Hematopoietic multipotent progenitor cell treated with erythropoietin and hydrocortisone succinate and interleukin-3 and kit ligand, for 15 days (in vitro differentiated cells): ENCODE measurements at places on chromosomes 12 and 14.

GRCh38 chr14:49036984-49037516 is 549.1 kb downstream of the RPS29 start:
- DNase-seq, result no peak

DNA sequence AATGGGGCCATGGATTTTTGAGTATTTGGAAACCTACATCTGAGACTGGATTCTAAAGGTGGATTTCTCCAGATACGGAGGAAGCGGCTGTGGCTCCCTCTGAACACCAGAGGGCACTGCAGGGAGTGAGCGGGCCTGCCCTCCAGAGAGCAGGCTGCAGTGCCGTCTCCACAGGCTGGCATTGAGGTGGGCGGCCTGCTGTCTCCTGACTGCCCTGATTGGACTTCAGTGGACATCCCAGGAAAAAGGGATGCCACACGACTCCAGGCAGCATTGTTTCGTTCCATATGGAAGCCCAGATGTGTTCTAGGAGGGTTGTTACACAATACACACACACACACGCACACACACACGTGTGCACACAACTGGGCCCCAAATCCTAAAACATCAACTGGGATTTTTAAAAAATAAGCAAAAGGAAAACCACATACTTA is 20.9 kb upstream of the ANO2 start:
- DNase-seq, result peak; percentile 34

- DNase-seq, result peak; percentile 73
Measured at GRCh38 chr12:24948757-24949722, at the start of gene BCAT1. BCAT1 (minus strand) TSS chr12:24949101; CDS start chr12:24948932, 169 bp downstream.

- DNase-seq, result no peak
Measured at GRCh38 chr12:83841620-83842019, 1071.0 kb downstream of the SLC6A15 start.

- no peak for DNase-seq
Measured at GRCh38 chr14:96261053-96261452, 5.0 kb downstream of the BDKRB1 start.

DNA sequence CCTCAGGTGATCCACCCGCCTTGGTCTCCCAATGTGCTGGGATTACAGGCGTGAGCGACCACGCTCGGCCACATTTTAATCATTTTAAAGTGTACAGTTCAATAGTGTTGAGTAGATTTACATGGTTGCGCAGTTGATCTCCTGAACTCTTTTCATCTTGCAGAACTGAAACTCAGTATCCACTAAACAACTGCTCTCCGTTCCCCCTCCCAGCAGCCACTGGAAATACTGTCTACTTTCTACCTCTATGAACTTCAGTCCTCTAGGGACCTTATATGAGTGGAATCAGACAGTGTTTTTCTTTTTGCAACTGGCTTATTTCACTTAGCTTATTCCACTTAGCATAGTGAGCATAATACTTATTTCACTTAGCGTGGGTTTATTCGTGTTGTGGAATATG is 53.7 kb downstream of the KCTD10 start:
- DNase-seq, result no peak

DNA sequence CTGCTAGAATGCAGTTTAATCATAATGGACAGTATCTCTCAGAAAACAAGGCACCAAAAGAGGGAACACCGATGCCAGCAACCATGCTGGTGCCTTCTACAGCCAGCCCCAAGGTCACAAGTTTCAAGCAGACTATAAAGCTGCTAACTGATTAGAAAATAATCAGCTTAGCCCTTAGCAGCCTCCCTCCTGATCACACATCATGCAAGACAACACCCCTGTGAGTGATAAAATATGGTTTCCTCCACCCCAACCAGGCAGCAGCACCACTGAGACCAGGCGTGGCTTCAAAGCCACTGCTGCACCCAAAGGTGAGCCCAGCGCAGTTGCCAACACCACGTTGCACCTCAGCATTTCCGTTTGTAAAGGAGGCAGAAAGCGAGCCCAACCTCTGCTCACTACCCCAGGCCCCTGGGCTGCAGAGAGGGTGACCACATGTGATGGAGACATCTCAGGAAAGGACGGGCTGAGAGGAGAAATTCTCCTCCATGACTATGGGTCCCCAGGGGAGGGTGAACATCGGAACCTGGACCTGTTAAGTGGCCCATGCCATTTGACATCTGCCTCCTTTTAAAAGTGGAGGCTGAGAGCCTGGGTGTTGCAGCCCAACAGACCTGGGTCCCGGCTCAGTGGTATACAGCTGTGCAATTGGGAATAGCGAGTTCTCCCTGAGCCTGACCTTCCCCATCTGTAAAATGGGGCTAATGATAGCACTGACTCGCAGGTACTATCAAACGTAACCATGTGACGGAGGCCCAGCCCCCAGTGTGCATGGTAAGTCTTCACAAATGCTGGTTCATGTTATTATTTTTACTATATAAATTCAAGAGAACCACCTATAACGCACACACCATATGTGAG is 11.5 kb downstream of the ZFP36L1 start:
- DNase-seq, result peak; percentile 70

DNA sequence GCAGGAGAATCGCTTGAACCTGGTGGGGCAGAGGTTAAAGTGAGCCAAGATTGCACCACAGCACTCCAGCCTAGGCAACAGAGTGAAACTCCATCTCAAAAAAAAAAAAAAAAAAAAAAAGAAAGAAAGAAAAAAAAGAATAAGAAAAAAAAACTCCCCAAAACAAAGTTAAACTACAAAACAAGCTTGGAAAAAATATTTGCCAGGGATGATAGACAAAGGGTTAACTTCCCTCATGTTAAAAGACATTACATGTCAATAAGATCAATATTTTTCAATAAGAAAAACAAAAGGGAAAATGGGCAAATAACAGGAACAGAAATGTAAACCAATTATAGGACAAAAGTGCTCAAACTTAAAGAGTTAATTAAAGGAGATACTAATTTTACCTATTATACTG is 26.4 kb upstream of the HIGD1C start:
- no peak for DNase-seq

- DNase-seq, result no peak
Measured at GRCh38 chr12:104974626-104975290, 11.4 kb upstream of the NOPCHAP1 start.

DNA sequence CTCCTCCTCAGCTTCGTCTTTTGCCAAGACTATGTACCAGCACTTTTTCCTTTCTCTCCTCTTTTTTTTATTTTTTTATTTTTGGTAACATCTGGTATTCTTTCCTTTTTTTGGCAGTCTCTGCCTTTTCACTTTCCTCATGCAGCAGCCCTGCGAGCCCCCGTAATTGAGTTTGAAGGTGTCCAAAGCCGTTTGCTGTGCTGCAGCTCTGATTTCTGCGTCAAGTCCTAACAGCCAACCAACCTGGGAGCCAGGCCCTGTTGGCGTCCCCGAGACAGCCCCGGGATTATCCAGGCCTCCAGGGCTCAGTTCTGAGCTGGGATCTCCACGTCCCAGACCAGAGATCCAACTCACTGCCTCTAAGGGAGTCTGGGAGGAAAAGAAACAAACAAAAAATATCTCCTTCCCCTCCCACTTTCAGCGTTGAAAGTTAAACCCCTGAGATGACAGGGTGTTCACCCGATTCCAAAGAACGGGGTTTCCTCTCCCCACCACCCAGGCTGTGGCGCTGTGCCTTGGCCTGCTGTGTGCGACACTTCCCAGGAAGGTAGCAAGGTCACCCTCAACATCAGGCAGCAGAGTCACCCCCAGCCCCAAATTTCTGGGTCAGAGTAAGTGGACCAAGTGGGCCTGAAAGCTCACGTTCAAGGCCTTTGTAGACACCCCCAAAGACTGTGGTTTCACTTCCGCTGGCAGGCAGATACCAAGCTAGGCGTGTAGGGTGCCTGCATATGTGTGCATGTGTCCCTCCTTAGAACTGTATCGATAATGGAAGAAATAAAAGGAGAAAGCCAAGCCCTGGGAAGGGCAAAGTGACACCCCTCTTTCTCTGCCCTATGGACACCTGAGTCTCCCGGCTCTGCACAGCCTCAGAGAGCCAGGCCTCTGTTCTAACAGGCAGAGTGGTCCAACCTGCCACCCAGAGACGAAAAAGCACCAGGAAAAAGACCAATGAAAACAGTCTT is 11.1 kb downstream of the BCL11B start:
- no peak for DNase-seq
